Parietal lobe (tissue), 2 donors: ENCODE measurements at places on chromosomes 16 and 17. TPM values are rescaled to one million over a fixed set of nuclear protein-coding genes. Genes with fewer than 3 reads are reported as not detected.

Gene PRAC2
- total RNA-seq = not detected

Gene PHKG2
- total RNA-seq = 12.8 TPM

Gene PRSS8
- total RNA-seq = not detected

Gene DUXB
- not detected for total RNA-seq

Gene TMEM94
- total RNA-seq = 62.6 TPM
